AG09309 (cell line): ENCODE measurements at places on chromosomes 16 and 17.
A peak's percentile ranks its signal among the peaks of the same experiment; 100 is the strongest.

GRCh38 chr16:81585785-81586184 lies 141.2 kb downstream of the CMIP start:
- no peak for DNase-seq

- no peak for DNase-seq
Measured at GRCh38 chr16:5884996-5885395, 787.4 kb upstream of the EEF2KMT start.

- DNase-seq = no peak
Measured at GRCh38 chr17:72372185-72372584, 251.4 kb downstream of the SOX9 start.

GRCh38 chr16:75402821-75403475 lies 30.4 kb downstream of the CFDP1 start:
- DNase-seq = no peak

- DNase-seq = no peak
Measured at GRCh38 chr17:36130346-36130745, 26.7 kb downstream of the CCL4 start.

- DNase-seq = no peak
Measured at GRCh38 chr17:73224663-73225305, 31.9 kb downstream of the COG1 start.

DNA sequence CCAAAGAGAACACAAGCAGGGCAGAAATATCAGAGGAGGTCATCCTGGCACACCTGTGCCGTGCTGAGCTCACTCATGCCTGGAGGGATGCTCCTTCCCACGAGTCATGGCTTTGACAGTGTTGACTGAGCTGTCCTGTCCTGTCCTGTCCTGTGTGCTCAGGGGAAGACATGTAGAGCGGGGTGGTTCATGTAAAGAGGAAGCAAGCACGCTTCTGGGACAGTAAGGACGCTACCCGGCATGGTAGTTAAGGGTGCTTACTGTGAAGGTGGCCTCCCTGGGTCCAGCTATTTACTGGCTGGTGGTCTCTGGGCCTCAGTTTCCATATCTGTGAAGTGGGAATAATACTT lies 398 bp downstream of the LGALS9 start:
- DNase-seq = no peak

- no peak for DNase-seq
Measured at GRCh38 chr17:36657763-36658490, 56.5 kb downstream of the MRM1 start.

DNA sequence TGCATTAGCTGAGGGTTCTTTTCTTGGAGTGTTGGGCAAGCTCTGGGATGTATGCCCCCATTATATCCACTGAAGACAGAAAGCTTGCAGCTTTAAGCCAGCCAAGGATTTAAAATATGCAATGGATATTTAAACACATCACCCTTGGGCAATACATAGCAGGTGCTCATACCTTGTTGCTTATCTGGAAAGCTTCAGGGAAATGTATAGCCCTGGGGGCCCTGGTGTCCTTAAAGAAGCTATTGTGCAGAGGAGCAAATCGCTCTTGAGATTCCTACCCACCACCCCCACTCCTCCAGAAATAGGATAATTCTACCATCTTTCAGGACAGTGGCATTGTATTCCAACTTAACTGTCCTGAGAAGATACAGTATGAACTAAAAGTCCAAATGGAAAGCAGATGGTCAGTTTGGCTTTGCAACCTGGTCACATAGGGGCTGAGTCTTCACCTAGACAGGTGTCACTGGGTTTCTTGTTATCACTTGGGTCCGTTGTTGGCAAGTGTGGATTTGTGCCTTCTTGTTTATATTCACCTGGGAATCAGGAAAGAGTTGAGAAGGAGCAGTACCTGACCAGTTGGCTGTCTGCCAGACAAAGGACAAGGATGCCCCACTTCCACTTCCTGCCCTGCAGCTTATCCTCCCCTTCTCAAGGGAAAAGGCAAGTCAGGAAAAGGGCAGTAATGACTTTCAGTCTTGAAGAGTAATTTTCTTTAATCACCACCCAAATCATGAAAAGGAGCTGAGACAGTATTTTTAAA lies 3.4 kb downstream of the ANKRD40CL start:
- DNase-seq = no peak

DNA sequence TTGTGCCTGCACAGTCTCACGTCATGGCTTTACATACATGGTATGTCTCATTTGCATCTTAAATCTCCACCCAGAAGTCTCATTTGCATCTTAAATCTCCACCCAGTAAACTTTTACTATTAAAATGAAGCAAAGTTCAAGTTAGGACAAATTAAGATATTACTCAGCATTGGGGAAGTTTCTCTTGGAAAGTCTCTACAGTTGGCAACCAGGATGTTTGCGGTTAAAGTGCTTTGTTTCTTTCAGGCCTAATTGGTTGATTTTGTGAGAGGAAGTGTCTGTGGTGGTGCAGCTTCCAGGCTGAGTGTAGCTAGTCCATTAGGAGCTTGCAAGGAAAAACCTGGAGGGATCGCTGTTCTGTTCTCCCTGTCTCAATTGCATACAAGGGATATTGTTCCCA lies 1373.3 kb upstream of the GOT2 start:
- DNase-seq = no peak

DNA sequence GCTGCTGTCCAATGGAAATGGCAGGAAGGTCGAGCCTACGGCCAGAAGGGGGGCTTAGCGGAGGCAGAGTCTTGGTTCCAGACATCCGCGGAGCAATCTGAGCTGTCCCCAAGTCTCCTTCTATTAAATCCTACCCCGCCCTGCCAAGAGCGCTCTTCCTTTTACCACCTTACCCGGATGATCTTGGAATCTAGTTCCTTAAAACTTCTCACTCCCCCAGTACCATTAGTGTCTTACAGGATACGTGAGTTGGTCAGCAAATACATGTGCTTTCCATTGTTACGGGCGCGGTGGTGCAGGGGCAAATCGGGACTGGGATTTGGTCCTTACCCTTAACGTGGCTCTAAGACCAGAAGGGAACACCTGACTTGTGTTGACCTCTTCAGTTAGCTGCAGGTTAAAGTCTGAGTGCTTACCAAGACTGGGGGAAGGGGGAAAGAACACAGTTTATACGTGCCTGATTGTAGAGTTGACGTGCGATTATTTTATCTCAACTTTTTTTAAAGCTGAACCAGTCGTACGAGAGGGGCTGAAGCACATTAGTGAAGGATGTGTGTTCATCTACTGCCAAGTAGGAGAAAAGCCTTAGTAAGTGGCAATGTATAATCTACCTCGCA lies 495 bp downstream of the TXNDC17 start:
- no peak for DNase-seq

GRCh38 chr16:30351001-30351441 lies 4.1 kb downstream of the CD2BP2 start:
- DNase-seq = no peak

DNA sequence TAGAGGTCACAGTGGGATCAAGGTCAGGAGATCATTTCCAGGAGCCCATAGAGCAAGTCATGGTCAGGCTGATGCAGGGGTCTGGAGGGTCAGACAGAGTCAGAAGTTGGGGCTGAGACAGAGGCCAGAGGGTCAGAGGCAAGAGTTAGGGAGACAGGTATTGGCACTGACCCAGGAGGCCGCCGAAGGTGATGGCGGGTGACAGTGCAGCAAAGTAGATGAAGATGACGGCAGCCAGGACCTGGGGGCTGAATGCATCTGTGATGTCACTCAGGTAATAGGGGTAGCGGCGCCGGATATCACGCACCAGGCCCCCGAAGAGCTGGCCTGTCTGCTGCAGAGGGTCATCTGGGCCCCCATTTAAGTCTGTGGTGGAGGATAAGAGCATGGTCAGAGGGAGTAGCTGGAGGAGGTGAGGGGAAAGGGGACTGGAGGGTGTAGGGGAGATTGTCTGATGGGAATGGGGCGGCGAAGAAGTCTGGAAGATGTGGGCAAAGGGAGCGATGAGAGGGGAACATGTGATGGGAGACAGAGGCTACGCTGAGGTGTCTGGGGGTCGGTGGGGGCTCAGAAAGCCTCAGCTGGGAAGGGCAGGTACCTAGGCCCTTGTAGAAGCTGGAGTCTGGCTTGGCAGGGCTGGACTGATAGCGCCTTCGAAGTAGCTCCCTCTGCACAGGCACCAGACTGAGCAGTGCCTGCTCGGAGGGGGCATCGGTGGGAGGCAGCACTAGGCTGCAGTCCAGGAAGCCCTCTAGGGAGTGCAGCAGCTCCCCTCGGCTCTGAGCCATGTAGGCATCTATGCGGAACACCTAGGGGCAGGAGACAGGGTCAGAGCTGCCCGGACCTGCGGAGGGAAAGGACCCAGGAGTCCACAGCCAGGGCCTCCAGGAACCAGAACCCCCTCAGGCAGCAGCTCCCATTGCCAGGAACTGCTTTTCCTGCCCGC lies 9.8 kb downstream of the SLC4A1 start:
- DNase-seq = no peak

DNA sequence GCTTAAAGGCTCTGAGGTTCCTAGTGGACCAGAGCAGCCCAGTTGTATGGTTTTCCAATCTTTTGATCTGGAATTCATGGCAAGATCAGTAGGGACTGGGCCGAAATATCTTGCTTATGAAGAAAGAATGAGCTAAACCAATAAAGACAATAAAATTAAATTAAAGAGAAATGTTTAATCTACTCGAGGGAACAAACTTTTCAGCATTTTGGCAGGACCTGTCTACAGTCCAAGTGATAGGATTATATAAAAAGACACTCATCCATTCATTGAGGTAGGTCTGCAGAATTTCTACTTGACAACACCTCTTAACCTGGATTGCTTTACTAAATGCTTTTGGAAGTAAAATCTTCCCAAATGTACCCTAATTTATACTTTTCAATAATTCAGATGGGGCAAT lies 113.6 kb downstream of the AXIN2 start:
- no peak for DNase-seq

GRCh38 chr17:83145831-83146230 lies 66.4 kb downstream of the METRNL start:
- DNase-seq = no peak

GRCh38 chr16:28543072-28543471 lies 4.3 kb upstream of the NUPR1 start:
- no peak for DNase-seq

DNA sequence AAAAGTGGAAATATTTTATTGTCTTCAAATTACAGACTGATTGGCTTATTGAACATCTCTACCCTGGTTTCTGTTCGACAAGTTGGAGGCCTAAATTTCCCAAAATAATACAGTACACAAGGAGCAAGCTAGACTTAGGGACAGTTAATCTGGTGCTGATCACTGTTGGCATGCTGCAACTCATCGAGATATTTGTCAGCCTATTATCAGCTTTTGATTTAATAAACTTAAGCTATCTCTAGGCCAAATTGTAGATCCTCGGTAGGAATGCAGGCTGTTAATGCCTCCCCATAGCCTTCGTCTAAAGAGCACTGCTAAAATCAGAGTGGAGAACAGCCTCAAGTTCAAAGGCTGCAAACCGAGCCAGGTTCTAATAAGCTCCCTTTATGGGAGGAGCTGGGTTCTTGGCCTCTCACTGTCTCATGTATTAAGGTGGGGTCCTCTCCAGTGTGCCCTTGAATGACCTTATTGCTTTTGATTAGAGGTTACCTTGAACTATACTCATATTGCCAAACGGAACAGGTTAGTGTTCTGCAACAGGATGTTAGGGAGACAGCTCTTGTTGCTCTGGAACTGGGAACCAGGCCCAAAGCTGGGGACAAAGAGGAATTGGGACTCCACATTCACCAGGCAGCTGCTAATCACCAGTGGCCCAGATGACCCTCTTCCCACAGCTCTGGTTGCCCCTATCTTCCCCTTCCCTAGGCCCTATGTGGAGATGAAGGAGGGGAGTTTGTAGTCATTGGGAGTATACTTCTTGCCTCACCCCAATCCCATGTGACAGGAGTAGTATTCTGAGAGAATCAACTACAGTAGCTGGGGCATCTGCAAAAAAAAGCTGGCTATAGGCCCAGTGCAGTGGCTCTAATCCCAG lies 69.5 kb upstream of the NOL11 start:
- DNase-seq = no peak

DNA sequence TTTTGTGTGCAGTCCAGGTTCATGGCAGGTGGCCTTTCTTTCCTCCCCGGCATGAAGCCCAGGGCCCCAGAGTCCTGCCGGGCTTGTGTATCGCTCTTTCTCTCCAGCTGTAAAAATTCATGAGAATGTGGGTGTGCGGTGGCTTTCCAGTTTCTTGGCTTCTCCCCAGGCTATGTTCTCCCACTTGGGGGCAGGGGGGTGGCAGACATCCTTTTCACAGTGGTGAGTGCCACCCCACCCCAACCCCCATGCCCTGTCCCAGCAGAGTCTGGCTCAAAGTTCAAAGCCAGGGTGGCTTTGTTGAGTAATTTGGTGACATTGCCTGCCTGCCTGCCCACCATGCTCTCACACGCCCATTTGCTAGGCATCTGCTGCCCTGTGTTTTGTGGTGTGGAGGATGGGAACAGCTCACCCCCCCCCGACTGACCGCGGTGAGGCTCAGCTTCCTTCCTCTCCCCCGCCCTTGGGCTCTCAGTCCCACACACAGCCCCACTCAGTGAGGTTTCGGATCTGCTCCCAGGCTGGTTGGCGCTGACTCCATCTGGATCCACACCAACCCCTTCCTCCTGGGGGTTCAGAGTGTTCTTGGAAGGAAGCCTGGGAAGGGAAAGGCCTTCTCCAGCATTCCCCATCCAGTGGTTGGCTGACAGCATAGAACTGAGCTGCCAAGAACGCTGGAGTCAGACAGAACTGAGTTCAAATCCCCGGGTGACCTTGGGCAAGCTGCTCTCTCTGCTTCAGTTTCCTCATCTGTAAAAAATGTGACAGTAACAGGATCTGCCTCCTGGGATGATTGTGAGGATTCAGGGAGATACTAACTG lies 36.0 kb downstream of the CHD9 start:
- peak; percentile 97 for DNase-seq

DNA sequence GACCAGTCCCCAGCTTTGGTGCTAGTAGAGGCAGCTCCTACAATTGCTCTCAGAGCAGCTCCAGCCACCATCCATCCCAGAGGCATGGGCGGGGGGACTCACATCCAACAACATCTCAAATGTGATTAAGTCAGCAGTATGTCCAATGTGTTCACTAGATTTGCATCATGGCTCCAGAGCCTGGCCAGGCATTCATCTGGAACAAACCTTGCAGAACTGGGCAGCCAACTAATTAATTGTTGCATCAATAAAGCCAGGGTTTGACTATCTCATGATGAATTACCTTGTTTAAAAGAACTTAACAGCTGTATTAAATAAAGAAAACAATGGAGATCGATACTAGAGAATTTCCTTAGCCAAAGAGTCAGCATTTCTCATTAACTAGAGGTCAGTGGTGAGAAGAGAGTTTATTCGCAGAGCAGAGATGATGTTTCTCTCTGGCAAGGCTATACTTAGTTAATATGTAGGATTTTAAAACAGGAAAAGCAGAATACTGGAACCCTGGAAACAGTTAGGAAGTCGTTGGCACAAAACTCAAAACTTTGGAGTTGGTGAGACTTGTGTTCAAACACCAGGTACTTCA lies 494.4 kb downstream of the GRIN2A start:
- no peak for DNase-seq

- no peak for DNase-seq
Measured at GRCh38 chr16:10305912-10306311, 79.9 kb upstream of the ATF7IP2 start.

GRCh38 chr17:39094607-39095308 lies 56.7 kb downstream of the PLXDC1 start:
- no peak for DNase-seq

DNA sequence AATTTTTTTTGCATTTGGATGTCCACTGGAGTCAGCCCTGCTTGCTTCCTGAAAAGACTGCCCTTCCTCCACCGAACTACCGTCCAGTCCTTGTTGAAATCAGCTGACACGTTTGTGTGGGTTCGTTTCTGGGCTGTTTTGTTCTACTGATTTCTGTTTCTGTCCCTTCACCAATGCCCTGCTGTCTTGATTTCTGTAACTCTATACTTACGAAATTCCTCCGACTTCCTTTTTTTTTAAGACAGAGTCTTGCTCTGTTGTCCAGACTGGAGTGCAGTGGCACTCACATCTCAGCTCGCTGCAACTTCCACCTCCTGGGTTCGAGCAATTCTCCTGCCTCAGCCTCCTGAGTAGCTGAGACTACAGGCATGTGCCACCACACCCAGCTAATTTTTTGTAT lies 8.4 kb upstream of the GAA start:
- no peak for DNase-seq
